NAMALWA (cell line): ENCODE measurements at places on chromosomes 7 and 10.

- no peak for DNase-seq
These were observed 35.6 kb downstream of the C10orf90 start for GRCh38 chr10:126634911-126635310.

- no peak for DNase-seq
These were observed 76.9 kb downstream of the COBL start for GRCh38 chr7:51239691-51240090.

- DNase-seq: no peak
These were observed 23.8 kb downstream of the PFKP start for GRCh38 chr10:3090914-3091787.

DNA sequence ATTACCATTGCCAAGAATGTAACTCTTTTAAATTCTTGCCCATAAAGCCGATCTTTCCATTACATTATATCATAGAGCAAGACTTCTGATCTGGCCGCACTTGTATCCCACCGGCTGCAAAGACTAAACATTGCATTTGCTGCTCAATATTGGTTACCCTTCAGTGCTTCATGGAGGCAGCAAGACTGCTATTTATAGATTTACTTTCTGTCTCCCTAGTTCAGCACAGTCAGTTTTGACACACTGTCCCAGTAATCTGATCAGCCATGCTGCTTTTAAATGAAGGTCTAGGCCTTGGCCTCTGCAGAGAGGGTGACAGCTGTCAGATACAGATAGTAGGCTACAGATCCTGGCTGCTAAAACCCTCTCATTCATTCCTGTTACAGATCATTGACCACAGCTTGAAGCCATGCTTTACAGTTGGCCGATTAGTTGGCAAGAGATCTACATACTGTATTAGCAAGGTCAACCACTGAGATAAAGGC is 562.6 kb upstream of the GALNT17 start:
- DNase-seq: peak; percentile 46

DNA sequence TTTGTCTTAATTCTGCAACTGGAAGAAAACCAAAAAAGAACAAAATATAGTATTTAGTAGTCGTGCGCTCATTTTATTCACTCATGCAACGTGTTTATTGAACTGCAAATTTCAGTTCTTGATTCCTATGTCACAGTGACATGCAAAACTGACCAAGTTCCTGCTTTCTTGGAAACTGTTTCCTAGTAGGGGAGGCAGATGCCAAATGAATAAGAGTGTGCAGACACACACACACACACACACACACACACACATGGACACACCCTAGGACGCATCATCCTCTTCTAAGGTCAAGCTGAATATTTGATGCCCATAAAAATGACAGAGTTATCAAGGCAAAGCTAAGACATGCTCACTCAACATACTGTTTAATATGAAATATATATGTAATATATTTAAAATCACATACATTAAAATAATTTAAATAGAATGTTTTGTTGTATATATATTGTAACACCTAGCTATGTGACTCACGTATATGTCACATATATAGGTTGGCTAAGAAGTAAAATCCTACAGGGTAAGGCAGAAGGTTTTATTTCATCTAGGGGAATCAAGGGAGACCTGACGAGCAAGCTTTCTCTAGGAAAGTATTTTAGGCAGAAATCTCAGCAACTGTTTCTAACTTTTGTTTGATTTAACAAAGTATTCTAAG is 79.6 kb downstream of the SVIL start:
- DNase-seq: no peak

GRCh38 chr10:121449482-121449924 is 148.7 kb downstream of the FGFR2 start:
- no peak for DNase-seq

- no peak for DNase-seq
These were observed 124.7 kb downstream of the WDR37 start for GRCh38 chr10:1180836-1181235.

DNA sequence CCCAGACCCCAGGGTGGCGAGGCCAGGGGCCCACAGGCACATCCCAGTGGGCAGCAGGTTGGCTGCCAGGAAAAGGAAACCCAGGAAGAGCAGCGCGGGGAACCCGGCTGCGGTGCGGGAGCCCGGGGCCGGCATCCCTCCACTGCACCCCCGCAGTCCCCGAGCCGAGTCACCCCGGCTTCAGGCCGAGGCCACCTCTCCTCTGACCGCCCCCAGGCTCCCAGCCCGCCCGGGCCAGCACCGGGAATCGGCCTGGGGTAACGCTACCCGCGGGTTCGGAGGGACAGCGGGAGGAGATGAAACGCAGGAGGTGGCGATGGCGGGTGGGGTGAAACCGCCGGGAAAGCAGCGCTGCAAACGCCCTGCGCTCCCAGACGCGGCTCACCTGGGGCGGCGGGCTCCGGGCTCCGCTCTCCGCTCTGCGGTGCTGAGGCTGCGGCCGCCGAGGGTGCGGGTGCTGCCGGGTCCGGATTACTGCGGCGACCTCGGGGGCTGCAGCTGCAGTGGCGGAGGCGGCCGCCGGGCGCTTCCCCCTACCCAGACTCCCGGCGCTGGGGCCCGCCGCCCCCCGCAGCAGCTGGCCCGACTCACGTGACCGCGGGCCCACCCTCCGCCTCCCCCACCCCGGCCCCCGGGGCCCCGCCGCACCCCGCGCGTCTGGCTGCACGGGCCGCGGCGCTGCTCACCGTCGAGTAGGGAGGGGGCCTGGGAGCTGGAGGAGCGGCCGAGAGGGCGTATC is at the start of gene SCRN1:
Gene SCRN1 (minus strand): TSS at position 545 of the 739 bp plus-strand sequence. CDS start 20,734 bp downstream, outside the sequence.
- peak; percentile 77 for DNase-seq

DNA sequence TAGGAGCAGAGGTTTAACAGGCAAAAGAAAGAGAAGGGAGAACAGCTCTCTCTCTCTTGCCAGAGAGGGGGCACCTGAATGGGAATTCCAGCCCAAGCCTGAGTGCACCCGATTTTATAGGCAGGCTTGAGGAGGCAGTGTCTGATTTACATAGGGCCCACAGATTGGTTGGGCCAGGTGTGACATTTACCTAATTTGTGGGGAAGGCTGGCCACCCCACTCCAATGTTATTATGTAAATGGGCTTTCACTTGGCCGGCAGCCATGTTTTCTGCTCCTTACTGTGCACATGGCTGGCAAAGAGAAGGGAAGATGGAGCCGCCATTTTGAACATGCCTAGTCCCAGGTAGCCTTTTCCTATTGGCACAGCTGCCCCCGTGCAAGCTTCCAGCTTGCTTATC is 735.5 kb upstream of the AUTS2 start:
- DNase-seq: no peak

- DNase-seq: no peak
These were observed 383.4 kb downstream of the GATA3 start for GRCh38 chr10:8437896-8438295.

DNA sequence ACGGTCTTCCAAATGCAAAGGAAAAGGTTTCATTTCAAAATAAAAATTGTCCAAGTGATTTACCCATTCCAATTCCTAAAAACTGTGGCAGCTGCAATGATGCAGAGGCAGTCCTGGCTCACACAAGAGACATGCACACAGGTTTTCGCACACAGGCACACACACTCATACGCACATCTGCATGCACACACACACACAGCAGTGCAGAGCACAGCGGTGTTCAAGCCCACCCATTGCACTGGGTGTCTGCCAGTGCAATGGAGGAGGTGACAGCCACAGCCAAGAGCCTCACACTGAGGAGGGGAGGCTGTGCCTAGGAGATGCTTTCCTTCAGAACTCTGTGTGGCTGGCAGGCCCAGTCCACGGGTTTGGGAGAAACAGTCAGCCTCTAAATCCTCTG is 123.7 kb downstream of the SLIT1 start:
- no peak for DNase-seq

- no peak for DNase-seq
These were observed 2.5 kb downstream of the PALD1 start for GRCh38 chr10:70481105-70481504.

- no peak for DNase-seq
These were observed 14.0 kb downstream of the NEURL1 start for GRCh38 chr10:103507235-103508191.

- DNase-seq: no peak
These were observed at the start of gene DYNC1I1 for GRCh38 chr7:95772298-95772770. DYNC1I1 (plus strand) TSS chr7:95772554; CDS start chr7:95804730, 32,176 bp downstream.

- no peak for DNase-seq
These were observed 3.6 kb downstream of the BLOC1S2 start for GRCh38 chr10:100282907-100283306.

DNA sequence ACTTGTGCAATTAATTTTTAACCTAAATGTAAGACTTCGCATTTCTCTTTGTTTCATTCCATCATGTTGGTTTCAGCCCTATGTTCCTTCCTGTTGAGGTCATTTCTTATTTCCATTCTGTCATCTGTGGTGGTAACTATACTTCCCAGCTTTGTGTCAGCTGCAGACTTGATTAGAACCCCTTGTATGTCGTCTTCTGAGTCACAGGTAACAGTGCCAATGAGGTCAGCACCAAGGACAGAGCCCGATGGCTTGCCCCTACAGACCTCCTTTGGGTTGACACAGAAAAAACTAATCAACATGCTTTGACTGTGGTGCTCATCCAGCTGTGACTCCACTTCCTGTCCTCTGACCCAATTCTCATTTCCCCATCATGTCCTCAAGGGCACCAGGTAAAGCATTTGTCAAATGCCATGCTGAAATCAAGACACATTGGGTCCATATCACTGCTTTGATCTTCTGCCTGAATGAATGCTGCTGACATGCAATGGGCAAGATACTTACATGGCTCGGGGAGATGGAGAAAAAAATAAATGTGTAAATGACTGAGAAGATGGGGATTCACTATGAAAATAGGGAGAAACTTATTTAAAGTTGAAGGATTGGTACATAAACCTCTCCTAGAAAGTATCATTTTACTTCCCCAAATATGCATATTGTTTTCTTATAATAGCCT is 25.6 kb upstream of the CRTAC1 start:
- DNase-seq: peak; percentile 56

DNA sequence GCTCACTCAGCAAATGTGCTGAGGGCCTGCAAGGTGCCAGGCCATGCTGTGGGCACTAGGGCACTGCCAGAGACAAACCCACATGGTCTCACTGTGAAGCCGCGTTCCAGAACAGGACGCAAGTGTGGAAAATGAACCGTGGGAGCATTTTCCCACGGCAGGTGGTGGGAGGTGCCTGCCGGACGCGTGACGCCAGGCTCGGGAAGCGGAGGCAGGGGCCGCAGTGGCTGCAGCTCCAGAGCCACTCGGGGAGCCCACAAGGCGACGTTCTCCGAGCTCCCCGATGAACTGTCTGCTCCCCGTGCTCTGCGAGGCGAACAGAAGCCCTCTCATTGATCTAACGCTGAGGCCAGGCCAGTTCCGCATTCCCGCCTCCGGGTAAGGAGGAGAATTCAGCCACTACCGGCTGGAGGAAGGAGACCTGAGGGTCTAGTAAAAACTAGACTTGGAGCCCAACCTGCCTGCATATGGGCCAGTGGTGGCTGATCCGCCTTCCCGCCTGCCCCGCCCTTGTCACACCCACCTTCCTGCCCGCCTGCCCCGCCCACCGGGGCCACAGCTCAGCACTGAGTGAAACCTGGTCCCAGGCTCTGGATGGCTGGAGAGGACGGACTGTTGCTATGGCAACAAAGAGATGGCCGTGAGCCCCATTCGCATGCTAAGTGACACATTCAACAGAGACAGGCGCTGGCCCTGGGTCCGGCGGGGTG is 13.1 kb downstream of the ADGRA1 start:
- DNase-seq: peak; percentile 26

GRCh38 chr7:100407285-100408180 is 21.0 kb downstream of the ZCWPW1 start:
- peak; percentile 94 for DNase-seq

DNA sequence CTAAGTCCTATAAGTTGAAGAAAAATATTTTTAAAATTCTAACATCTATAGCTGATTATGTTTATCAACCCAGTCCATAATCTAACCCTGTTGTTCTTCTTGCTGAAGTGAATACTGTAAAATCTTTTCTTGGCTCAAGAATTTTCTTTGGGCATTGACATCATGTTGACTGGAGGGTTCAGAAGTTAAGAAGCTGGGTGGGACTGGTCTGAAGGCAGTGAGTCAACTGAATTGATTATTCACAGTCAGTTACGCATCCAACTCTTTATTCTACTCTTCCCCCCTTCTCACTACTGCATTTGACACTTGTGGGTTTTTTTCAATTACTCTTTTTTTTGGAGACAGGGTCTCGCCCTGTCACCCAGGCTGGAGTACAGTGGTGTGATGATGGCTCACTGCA is 31.0 kb downstream of the DENND2A start:
- DNase-seq: no peak

GRCh38 chr7:29442146-29442545 is 121.5 kb upstream of the PRR15 start:
- no peak for DNase-seq

- DNase-seq: no peak
These were observed 86.7 kb downstream of the RGS10 start for GRCh38 chr10:119455609-119456434.

DNA sequence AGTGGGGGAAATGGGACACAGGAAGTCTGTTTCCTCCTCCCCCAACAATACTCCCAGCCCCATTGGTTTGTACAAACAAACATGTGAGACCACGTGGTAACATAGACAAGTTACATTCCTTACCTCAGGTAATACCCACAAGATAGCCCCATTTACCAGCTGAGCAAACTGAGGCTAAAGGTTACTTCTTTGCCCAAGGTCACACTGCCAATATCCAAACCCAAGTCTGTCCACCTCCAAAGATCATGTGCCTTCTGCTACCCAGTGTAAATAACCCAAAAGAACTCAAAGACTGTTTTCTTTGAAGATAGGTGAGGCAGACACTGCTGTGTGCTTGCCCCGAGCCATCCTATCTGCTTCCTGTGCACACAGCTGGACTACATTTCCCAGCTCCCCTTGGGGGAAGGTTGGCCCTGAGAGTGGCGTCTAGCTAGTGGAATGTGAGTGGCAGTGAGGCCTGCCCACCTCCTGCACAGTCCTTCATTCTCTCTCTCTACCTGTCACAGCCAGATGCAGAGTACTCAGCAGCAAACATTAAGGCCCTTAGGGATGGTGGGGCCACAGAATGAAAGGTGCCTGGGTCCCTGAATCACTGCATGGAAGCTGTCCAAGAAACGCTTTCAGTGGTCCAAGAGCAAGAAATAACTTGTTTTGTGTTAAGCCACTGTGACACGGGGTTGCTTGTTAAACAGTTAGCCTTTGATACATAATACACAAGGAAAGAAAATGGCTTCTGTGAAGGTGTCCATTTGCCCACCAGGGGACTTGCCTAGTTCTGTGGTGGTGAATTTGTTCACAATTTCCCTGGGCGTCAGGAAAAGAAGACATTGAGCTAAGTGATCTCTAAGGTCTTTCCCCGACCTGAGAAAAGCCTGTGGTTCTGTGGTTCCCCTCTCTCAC is 257.7 kb upstream of the NFE2L3 start:
- peak; percentile 96 for DNase-seq

DNA sequence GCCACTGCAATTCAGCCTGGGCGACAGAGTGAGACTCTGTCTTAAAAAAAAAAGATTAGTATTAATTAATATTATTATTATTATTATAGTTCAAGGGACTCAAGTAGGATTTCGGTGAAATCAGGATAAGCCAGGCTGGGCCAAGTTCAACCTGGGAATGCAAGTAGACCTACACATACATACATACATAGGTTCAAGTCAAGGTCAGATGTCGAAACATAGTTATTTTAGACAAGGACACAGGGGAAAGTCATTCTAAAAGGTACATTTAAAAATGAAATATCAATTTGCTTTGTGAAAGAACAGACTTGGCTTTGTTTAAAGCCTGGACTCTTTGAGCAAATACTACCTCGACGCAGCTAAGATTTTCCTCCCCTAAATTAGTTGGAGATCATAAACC is 149.3 kb downstream of the RNF133 start:
- no peak for DNase-seq
